ENCODE measurements at places on chromosomes 5 and 9.

- DNase-seq, result no peak
These were observed 35.0 kb downstream of the ITK start for GRCh38 chr5:157215514-157216167.

- DNase-seq, result no peak
These were observed 82.4 kb upstream of the ADRA1B start for GRCh38 chr5:159833846-159834245.

DNA sequence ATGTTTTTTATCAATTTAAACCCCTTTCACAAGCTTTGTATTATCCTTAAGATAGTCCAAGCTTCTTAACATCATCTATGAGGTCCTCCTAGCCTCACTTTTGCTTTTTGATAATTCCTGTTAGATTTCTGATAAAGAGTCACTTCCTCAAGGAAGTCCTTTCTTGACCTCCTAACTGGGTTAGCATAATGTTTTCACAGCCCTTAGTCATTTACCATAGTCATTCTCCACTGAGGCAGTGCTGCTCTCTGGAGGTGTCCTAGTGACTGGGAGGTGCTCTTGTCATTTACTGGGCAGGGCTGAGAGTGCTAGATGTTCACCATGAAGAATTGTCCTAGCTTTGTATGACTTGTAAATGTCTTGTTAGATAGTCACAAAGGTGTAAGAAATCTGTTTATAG lies 26.4 kb downstream of the TNPO1 start:
- peak; percentile 17 for DNase-seq

DNA sequence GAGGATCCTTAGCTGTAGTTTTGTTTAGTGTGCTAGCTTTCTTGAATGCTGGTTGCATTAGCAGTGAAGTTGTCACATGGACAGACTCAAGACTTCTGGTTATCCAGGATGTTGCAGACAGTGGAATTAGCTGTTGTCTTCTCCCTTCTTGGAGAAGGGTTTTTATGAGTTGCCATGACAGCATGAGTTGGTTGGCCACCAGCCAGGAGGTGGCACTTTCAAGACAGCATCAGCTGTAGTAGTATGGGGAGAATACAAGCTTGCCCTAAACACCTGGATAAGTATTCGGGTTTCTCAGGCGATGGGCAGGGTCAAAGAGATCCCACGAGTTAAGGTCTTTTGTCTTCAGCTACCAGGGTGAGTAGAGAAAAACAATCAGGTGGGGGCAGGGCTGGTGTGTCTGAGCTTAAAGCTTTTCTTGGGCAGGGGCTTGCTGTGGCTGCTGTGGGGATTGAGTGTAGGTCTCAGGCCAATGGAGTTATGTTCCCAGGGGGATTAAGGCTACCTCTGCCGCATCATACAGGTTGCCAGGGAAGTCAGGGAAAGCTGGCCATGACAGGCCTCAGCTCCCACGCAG lies 7.7 kb upstream of the C5orf47 start:
- no peak for DNase-seq

DNA sequence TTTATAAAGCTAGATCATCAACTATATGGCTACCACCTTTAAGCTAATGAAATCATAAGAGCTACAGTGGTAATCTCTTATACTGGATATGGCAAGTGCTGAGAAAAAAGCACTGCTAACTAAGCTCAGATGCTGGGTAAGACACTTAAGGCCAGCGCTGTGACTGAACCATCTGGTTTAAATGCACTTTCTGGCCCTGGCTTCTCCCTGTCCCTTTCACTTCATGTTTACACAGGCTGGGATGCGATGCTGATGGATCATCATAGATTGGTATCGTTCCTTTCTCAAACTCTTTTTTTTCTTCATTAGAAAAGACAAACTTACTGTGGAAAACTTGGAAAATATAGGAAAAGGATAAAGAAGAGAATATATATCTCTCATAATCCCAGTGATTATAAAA lies 52.3 kb downstream of the KIF24 start:
- no peak for DNase-seq

DNA sequence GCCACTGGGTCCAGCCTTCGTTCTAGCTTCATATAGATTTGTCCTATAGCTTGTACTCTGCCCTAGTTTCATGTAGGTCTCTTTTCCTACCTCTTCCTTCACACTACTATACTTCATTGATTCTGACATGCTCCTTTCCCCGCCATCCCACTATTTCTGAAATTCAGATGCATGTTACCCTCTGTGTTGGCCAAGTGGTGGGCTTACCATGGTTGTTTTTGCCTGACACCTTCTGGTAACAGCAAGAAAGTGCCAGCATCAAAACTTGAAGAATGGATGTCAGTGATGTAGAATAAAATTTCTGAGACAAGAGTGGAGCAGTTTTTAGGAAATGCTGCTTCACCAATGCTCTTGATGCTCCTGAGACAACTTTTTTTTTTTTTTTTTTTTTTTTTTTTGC lies 19.5 kb upstream of the SERINC5 start:
- DNase-seq, result peak; percentile 53

DNA sequence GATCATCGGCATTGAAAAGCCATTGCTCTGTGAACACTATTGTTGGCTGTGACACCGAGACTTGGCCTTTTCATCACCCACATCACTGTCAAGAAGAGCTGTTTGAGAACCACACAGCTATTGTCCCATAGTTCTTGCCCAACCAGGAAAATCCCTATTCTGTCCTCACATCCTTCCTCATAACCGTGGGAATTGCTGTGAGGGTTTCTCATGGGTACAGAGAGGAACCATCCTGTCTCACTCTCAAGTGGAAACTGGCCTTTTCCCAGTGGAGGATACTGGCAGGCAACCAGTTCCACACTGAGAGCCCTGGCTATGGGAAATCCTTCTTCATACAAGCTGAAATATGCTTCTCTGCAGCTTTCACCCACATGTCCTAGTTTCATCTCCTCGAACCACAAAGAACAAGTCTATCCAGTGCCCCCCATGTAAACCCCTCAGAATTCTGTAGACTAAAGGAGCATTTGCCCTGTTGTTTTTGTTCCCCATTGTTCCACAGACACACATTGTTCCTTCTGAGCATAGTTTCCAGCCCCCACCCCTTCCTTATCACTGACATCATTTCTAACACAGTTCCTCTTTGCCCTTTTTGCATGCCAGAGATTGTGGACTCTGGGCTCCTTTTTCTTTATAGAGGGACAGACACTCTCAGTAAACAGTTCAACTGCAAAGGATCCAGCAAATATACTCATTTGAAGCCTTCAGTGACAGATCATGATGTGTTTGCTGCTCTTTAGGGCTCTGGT lies 57.8 kb upstream of the C5orf46 start:
- no peak for DNase-seq

GRCh38 chr5:9813305-9813704 lies 183.2 kb upstream of the TAS2R1 start:
- DNase-seq, result no peak

DNA sequence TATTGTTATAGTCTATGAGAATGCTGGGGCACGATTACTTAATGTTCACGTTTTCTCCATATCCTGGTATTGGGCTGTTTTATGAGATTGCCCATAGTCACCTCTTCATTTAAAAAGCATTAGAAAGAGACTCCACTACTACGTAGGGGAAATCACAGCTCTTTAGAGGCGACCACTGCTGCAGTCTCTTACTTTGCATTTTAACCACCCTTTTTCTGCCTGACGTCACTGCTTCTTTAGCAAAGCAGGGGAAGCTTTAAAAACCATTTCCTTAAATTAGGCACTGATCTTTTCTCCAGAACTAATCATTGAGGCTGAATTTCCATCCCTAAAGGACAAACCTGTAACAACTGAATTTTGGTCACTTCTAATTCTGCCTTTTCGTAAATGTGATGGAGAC lies 38.9 kb downstream of the ZNF608 start:
- DNase-seq, result no peak

DNA sequence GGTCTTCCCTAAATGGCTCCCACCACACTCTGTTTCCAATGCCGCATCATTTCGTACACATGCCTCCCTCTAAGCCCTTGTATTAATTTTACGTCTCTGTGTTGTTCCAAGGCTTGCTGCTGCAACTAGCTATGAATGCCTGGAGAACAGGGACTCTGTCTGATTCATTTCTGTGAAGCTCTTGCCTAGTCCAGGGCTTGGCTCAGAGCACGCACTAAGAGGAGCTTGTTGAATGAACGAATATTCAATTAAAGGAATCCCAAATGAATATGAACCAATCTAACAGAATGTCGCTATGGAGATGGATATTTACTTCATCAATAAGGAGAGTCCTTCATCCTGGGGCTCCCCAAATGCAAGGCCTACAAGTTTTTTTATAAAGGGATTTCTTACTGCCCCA lies 55.3 kb downstream of the TGFBR1 start:
- no peak for DNase-seq

- peak; percentile 50 for DNase-seq
These were observed 55.2 kb downstream of the NEURL1B start for GRCh38 chr5:172696171-172696849.

- no peak for DNase-seq
These were observed 312.4 kb downstream of the DIRAS2 start for GRCh38 chr9:90330231-90330630.

- DNase-seq, result no peak
These were observed 48.2 kb downstream of the CXXC5 start for GRCh38 chr5:139696167-139696893.

DNA sequence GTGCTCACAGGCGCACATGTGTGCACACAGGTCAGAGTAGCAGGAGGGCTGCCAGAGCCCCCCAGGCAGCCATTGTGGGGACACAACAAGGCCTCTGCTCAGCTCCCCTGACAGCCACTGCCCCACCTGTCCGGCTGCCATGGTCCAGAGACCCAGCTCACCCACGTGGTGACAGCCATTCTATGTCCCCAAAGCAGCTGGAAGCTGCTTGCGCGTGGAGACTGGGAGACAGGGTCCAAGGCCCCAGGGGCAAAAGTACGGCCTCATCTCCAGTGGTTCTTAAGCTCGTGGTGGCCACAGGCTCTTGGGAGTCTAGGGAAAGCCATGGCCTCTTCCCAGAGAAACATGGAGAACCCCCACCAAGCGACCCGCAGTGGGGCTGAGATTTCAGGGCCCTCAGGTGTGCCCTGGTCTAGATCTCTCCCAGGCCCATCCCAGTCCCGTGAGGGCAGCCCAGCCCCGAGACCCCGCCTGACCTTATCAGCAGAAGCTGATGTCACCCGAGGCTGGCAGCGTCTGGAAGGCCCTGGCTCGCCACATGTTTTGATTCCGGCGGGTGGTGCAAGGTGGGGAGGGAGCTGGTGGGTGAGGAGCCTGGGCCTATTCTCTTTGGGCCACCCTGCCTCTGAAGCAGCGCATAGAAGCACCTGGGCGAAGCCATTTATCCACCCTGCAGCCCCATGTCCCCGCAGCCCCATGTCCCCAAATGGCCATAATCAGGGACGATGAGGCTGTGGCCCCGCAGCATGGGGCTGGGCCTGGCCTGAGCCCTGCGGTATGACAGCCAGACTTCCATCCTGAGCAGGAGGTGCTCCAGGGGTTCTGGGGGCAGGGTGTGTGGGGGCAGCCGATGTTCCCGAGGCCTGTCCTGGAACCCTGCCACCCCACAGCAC lies 31.7 kb downstream of the GLT6D1 start:
- peak; percentile 34 for DNase-seq

- no peak for DNase-seq
These were observed 1.1 kb downstream of the PCDHB6 start for GRCh38 chr5:141150993-141151325.

DNA sequence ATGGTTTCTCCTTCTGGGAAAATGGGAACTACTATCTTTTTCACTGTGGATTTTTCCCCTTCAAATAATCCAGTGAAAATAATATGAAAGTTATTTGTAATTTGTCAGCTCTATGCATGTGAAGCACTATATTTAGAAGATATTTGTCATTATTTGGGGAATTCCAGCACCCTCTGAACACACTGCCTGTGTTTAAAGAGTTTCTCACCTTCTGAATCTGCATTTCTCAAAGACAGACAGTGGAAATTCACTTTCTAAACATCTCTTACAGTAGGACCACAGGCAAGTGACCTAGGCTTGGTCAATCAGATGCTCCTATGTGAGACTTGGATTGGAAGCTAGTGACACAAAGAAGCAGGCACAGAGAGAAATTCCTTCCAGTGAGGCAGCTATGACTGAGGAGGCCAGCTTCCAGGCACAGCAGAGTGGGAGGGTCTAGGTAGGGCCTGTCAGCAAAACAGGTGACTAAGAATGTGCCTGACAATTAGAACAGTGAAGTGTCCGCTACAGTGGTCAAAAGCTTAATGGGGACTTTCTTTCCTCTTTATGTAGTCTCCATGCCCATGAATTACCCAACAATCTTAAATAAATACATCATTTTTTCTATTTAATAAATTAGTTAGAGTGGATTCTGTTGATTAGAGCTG lies 167.2 kb downstream of the HMHB1 start:
- DNase-seq, result no peak

GRCh38 chr9:96236854-96237550 lies 65.0 kb downstream of the HSD17B3 start:
- DNase-seq, result no peak

DNA sequence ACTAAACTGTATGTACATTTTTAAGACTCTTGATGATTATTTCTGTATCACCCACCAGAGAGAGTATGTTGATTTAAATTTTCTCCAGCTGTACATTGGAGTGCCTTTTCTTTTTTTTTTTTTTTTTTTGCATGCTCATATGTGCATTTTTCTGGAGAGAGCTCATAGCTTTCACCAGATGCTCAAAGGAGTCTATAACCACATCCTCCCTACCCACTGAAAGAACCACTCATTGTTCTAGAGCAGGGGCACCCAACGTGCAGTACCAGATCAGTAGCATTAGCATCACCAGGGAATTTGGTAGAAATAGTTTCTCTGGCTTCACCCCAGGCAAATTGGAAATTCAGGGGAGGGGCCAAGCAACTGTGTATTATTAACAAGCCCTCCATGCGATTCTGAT lies 53.9 kb upstream of the TMEM171 start:
- no peak for DNase-seq

GRCh38 chr5:6781716-6782115 lies 68.5 kb downstream of the TENT4A start:
- no peak for DNase-seq

DNA sequence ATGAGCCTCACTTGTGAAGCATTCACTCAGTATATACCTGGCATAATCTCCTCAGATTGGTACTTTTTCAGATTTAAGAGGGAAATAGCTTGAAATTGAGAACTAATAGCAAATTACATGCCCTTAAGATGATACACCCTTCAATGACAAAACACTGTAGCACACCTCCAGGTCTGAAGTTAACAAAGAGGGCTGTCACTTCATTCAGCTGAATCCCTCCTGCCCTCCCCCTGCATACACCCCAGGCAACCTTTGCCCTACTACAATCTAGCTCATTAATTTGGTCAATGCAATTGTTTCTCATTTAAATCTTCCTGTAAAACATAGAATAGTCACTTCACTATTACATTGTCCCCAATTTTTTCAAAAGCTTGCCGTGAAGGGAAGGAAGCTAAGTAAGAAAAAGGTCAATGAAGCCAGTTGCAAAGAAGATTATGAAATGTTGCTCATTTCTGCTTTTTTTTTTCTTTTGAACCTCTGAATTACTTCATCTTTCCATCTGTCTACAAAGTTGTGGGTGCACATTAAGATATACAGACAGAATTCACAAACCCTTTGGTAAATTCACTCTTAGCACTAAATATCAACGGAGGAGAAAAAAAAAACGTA lies 294.8 kb upstream of the PTGER4 start:
- no peak for DNase-seq

All from H7 (cell line).